ENCODE measurements at places on chromosomes 3 and 15. TPM values are rescaled to one million over a fixed set of nuclear protein-coding genes. Genes with fewer than 3 reads are reported as not detected.

The LSM3 gene
- 13.1 TPM for total RNA-seq

The SI gene
- not detected for total RNA-seq

The PLA2G4B gene
- total RNA-seq, result 4.4 TPM

The ACAP2 gene
- total RNA-seq, result 26.1 TPM

The CRYGS gene
- total RNA-seq, result 0.40 TPM

The MAGI1 gene
- total RNA-seq, result 15.6 TPM
